Activated naive CD4-positive, alpha-beta T cell treated with Interleukin-2 at 50 U/mL for 16 hours (primary cell): ENCODE measurements at places on chromosomes 7 and 10.

GRCh38 chr7:120273476-120273975 lies 551 bp downstream of the KCND2 start:
- DNase-seq: no peak

DNA sequence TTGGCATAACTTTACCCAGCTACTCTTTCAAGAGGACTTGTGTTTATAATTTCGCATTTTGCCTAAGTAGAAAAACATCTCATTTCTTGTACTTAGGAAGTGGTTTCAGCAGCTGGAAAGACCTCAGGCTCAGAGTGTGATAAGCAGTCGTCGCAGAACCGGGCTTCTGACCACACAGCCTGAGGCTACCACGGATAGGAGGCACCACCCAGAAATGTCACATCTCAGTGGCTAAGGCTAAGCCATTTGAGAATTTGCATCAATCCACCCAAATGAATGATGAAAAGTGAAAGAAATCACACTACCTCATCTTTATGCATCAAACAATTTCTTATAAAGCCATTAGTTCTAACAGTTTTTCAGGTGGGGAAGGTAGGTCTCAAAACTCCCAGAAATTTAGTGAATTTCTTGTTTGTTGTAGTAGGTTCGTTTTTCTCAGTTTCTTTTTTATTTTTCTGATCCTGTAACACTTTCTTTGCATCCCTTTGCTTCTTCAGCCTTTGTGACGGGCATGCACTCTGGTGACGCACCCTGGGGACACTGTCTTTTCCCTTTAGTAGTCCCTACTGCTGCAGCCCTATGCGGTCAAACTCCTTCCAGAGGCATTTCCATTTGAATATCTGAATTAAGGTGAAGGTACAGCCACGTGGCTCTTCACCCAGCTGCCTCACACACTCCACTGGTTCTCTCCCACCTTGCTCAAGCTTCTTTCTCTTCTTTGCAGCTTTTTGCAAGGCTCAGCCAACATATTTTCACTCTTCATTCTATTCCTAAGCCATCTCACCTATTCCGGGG lies 68.5 kb downstream of the MAP3K8 start:
- DNase-seq: no peak

DNA sequence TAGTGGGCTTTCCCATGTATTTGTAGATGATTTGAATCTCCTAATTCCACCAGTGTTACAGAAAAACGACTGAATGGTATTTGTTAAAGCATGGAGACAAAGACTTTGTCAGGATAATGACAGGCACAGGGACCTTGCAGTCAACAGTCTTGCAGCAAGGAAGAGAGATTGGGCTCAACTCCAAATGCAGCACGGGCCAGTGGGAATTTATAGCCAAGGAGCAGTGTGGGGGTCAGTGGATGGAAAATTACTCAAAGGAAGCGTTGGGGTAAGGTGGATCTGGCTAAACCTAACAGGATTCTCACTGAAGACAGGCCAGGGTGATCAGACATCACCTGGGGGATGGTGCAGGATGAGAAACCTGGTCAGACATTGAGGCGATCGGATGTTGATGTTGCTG lies 24.3 kb downstream of the CPVL start:
- no peak for DNase-seq

- no peak for DNase-seq
Measured at GRCh38 chr10:11249808-11250195, 232.1 kb downstream of the CELF2 start.

DNA sequence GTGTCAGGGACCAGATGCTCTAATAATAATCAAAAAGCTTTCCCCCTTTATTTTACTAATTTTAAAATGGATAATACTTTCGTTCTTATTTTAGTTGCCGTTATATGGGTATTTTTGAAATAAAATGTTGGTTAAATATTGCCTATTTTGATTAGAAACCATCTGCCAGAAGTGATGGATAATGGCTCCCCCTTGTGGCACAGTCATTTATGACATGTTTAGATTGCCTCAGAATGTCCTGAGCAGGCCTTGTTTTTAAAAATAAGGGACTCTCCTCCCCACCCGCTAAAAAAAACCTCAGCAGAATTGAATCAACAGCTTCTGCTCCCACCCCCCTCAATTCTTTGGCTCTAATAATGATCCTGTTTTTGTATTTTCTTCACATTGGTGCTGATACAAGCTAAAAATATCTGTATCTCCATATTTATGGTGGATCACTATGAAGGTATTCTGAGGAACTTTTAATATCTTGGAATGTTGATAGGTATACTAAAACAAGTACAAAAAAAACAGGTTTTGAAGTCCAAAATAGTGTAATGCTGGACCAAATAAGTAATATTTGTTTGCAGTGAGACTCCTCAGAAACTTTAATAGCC lies 38.8 kb downstream of the TMEM60 start:
- peak; percentile 59 for DNase-seq

DNA sequence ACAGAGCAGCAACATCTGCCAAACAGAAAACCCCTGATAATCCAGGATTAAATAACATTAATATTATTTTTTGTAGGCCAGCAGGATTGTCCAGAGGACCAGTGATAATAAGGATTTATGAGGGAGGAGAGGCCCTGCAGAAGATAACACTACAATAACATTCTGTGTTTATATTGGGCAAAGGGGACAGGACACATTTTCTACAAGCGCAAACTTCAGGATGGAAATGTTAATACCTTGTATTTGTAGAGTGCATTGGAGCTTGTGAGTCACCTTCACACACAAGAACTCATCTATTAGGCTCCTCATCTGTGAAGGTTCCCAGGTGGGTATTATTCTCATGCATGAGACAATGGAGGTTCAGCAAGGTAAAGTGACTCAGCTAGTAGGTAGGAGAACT lies 51.0 kb downstream of the BAMBI start:
- no peak for DNase-seq

- no peak for DNase-seq
Measured at GRCh38 chr10:118596426-118597124, 1.1 kb upstream of the PRLHR start.

GRCh38 chr7:150375662-150376521 lies 3.2 kb upstream of the ZNF775 start:
- peak; percentile 48 for DNase-seq
